Adipocyte (in vitro differentiated cells): ENCODE measurements at places on chromosomes 2 and 18.

DNA sequence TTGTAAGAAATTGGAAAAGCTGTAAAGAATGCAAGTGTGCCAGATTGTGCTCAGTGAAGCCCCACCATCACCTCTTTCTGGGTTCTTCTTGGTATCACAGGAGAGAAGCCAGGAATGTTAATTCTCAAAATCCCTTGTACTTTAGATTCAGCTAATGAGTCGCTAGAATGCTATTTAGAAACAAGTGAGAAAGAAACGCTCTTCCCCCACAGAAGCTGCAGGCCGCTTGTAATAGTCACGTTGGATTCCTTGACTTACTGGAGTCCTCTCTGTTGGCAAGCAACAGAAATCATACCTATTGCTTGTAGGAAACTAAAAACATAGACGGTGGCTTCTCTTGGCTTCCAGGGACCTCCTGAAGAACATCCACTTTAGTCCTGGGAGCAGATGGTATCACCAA is 375.6 kb upstream of the LRATD1 start:
- no peak for DNase-seq

DNA sequence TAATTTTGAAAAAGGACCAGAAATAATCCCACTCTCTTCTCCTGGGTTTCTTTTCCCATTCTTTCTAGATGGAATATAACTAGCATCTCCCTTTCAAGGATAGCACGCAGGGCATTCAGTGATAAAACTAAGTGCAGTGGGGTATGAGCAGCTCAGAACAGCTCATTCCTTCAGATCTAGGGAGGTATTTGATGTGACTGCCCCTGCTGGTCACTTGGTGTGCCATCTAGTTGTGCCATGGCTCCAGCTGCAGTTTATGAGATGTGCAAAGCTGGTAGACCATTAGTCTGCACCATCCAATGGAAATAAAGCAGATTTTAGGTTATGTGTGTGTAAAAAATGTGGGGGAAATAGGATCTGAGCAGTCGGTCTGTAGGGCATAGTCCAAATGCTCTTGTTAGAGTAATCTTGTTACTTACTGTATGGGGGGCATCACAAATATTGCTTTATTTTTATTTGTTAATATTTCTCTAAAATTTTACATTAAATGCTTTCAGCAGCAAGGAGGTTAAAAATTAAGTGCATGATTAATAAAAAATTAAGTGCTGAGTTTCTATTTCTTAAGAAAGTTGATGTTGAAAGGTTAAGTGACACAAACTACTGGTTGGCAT is 38.9 kb downstream of the CTAGE1 start:
- peak; percentile 29 for DNase-seq

DNA sequence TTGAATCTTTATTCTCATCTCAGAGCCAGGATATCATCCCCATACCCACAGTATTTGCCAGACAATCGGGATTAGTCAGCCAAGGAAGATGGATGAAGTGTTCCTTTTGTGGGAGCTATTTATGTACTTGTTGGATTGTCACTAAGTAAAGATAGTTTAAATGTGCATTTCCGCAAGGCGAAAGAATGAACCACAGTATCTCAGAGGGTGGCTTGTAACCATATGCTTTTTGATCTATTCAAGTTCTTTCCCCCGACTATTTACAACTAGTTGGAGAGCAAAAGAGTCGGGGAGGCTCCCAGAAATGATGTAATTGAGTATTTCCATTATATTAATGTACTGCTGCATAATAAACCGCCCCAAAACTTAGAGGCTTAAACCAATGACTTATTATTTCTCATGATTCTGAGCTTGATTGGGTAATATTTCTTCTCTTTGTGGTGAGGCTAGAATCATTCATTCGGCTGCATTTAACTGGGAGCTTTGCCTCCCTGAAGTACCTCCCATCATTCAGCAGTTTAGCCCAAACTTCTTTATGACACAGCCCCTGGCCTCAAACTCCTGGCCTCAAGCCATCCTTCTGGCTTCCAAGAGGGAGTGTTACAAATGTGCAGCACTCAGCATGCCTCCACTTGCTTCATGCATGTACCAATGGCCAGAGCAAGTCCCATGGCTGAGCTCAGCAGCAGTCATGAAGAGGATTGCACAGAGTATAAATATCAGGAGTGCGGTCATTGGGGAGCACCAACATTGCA is 423.7 kb downstream of the METTL4 start:
- DNase-seq = no peak

- peak; percentile 41 for DNase-seq
These were observed 7.4 kb downstream of the DNAJB2 start for GRCh38 chr2:219286436-219287115.

- DNase-seq = no peak
These were observed 297.0 kb upstream of the COL3A1 start for GRCh38 chr2:188677142-188677541.

- DNase-seq = no peak
These were observed 360.2 kb upstream of the POU3F3 start for GRCh38 chr2:104493698-104494097.

GRCh38 chr2:23550553-23550952 is 165.6 kb downstream of the KLHL29 start:
- DNase-seq = no peak

- DNase-seq = peak; percentile 52
These were observed 210.8 kb upstream of the SMIM21 start for GRCh38 chr18:75638223-75638775.

DNA sequence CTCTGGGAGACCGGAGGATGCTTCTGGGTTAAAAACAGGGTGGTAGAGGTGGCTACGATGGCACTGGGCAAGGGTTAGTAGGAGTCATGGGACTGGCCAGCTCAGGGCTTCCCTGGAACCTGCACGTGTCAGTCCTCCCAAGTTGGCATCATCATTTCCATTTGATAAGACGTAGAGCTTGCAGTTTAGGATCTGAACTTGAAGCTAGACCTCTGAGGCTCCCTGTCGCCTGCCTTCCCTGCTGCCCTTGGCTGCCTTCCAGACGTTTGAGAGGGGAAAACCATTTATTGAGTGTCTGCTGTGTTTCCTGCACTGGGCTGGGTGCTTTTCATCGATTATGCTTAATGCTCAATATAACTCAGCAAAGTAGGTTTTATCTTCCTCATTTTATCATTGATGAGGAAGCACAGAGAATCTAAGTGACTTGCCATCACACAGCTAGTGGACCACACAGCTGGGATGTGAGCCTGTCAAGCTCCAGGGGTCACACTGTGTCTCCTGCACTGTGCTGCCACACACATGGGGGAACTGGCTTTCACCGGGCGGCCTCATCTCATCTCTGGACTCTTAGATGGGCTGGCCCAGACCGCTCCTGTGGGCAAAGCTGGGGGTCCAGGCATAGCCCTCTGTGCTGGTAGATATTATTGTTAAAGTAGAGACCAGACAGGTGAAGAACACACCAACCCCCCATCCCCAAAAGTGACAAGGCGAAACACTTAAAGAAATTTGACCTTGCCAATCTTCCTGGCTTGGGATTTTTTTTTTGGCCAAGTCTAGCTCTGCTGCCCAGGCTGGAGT is 7.8 kb downstream of the NT5DC4 start:
- no peak for DNase-seq

- no peak for DNase-seq
These were observed 91.5 kb upstream of the HS6ST1 start for GRCh38 chr2:128410035-128410757.

GRCh38 chr2:36355151-36355889 is at the start of gene CRIM1:
TSS of gene CRIM1 (plus strand) at chr2:36355778. CDS start at chr2:36356293, 515 bp downstream.
- DNase-seq = peak; percentile 94

DNA sequence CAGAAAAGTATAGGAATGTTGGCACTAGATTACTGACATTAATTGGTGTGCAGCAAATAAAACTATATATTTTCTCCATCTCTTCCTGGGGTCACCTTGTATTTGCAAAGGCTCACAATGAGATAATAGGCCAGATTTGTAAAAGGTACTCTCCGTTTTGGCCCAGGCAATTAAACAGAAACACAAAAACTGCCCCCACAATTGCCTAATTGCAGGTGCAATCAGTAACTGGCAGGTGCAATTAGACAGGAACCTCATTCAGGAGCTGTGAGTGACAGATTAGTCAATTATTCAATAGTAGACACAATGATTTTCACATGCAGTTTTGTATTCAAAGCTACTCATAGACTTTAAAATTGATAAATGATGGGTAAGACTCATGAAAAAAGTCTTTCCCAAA is 451.4 kb upstream of the ID2 start:
- DNase-seq = no peak

- no peak for DNase-seq
These were observed 417.4 kb downstream of the LPIN1 start for GRCh38 chr2:12163866-12164265.

GRCh38 chr18:72903033-72903432 is 35.2 kb upstream of the NETO1 start:
- DNase-seq = no peak

- DNase-seq = no peak
These were observed 58.3 kb downstream of the ETAA1 start for GRCh38 chr2:67455219-67456142.

- no peak for DNase-seq
These were observed 1048.4 kb upstream of the CDH2 start for GRCh38 chr18:29225351-29225750.

DNA sequence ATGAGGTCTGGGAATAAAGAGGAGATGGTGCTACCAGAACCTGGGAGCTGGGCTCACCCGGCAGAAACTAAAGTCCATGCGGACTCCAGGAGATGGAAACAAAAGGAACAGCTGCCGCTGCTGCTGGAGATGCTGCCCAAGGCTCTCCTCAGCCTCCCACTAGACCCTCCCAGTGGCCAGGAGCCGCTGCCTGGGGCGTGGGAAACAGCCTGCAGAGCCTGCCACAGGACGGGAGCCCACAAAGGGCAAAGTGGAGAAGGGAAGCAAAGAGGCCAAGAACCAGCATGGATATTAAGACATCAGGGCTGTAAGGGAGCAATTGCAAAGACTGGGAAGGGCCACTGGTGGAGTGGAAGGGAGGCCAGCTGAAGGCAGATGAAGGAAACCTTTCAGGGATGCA is 179.6 kb downstream of the NCK2 start:
- DNase-seq = no peak

DNA sequence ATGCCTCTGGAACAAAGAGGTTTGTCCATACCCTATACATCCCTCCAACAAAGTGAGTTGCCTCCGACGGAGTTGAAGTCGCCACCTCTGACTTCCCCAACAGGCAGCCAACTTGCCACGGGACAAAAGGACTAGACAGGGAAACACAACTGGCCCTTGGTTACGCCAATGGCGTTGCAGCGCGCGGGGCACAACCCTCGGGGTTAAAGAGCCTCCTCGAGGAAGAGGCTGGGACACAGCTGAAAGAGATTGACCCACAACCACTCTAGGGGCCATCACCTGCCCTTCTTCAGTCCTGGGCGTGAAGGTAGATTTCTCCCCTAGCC is 545 bp downstream of the GTF3C2 start:
- peak; percentile 65 for DNase-seq

DNA sequence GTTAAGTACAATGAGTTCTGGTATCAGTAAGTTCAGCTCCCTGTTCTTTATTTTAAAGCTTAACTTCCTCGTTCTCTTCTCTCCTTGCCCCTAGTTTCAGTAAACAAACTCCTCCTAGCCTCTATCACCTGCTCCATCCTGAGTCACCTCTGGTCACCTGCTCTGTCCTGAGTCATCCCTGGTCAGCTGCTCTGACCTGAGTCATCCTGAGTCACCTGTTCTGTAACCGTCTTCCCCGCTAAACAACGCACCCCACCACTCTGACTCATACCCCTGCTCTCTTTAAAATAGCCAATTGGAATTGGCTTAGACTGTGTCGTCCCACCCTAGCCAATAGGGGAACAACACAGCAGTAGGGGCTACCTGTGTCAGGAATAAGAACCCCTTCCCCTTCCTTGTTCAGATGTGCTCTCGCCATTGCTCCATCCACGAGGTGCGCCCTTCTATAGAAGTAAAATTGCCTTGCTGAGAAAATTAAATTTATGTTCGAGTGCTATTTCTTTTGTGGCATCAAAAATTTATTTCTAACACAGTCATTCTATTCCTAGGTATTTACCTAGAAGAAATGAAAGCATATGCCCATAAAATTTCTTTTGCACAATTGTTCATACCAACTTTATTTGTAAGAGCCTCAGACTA is 24.9 kb upstream of the RMND5A start:
- no peak for DNase-seq

GRCh38 chr2:64141674-64142405 is 2.4 kb downstream of the PELI1 start:
- peak; percentile 53 for DNase-seq

GRCh38 chr18:34742891-34743341 is 32.8 kb downstream of the DTNA start:
- no peak for DNase-seq

DNA sequence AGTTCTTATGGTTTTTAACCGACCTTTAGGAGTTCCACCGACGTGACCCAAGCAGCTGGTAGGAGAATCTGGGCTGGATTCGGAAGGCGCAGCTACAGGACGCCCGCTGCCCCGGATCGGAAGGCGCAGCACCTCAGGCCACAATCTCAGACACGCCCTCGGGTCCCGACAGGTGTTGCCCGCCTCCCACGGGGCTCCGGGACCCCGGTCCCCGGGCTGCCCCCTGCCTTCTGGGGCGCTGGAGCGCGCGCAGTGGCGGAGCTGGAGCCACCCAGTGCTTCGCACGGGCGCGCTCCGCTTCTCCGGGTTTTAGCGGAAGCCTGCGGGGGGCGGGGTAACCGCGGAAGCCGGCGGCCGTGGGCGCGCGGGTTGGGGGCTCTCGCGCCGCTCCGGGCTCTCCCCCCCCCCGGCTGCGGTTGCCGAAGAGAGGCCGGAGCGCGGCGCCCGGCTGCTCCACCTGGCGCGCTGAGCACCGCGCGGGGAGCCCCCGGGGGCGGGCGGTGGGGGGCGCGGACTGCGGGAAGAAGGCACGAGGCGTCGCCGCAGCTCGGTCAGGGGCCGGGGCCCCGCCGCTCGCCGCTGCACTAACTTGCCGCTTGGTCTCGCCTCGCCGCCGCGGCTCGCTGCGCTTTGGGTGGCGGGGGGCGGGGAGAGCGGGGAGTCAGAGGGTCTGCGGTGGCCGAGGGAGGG is 718.8 kb downstream of the DPP10 start:
- DNase-seq = no peak

DNA sequence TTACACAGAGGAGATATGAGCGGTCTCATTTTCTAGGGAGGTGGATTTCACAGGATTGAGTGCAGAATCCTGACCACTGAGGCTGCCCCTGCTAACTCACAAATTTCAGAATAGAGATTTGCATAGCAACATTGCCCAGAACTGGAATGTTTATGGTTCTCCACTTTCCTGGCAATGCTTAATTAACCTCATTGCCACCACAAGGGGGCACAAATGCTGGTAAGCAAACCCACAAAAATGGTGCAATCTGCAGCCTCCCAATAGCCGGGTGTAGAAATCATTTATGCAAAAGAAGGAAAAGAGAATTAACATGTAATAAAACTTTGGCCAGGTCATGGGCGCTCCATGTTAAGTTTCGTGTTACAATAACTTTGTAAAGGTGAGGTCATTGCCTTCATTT is 112.4 kb downstream of the CYRIA start:
- DNase-seq = peak; percentile 4

- DNase-seq = no peak
These were observed 87.3 kb downstream of the TNFRSF11A start for GRCh38 chr18:62412231-62412979.

DNA sequence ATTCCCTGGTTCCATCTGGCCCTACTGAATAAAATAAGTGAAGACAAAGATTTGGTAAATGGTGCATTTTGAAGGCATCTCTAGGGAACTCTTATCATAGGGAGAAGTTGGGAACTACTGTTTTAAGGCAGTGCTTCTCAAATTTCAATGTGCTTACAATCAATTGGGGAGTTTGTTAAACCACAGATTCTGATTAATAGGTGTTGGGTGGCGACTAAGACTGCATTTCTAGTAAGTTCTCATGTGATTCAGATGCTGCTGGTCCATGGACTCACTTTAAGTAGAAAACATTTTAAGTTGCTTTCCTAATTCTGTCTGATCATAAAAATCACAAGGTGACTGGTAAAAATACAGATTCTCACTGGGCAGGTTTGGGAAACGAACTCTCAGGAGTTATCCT is 14.6 kb downstream of the FARSB start:
- no peak for DNase-seq
